ENCODE measurements at places on chromosomes 2 and 18.

- DNase-seq = no peak
Measured at GRCh38 chr18:58316396-58317342, 272.6 kb downstream of the NEDD4L start.

GRCh38 chr2:158762336-158762735 lies 32.8 kb upstream of the DAPL1 start:
- DNase-seq = no peak

GRCh38 chr18:52694804-52695203 lies 354.8 kb downstream of the DCC start:
- no peak for DNase-seq

- DNase-seq = no peak
Measured at GRCh38 chr2:44954889-44955592, 13.5 kb downstream of the SIX3 start.

DNA sequence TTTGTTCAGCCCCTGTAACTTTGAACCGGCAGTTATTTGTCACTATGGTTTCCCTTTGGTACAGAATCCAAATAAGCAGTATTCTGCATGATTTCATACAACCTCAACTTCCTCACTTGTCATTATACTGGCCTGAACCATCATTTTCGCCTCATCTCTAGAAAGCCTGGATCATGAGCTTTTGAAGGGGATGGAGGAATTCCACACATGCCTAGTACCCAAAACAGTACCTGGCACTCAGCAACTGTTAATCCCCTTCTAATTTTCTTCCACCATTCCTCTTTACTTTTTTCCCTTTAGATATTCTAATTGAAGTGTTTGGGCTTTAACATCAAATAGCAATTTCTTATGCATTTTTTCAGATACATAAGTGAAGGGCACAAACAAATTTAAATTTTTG lies 1574.4 kb upstream of the NXPH2 start:
- no peak for DNase-seq

DNA sequence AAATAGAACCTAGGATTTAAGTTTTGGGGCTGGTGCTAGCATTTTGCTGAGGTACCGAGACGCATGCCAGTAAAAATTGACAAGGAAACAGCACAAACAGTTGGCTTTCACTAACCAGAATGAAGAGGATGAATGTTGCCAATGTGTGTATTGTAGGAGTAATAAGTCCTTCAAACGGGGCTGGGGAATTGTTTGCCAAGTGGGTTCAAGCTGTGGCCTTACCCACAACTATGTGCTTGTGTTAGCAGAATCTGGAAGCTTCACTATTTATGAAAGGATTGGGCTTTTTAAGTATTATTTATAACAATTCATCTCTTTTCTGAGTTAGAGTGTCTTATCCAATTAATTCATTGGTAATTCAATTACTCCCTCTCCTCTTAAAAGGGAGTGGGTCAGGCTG lies 15.0 kb upstream of the KIF5C start:
- DNase-seq = no peak
